ENCODE measurements at places on chromosomes 7 and 10.

DNA sequence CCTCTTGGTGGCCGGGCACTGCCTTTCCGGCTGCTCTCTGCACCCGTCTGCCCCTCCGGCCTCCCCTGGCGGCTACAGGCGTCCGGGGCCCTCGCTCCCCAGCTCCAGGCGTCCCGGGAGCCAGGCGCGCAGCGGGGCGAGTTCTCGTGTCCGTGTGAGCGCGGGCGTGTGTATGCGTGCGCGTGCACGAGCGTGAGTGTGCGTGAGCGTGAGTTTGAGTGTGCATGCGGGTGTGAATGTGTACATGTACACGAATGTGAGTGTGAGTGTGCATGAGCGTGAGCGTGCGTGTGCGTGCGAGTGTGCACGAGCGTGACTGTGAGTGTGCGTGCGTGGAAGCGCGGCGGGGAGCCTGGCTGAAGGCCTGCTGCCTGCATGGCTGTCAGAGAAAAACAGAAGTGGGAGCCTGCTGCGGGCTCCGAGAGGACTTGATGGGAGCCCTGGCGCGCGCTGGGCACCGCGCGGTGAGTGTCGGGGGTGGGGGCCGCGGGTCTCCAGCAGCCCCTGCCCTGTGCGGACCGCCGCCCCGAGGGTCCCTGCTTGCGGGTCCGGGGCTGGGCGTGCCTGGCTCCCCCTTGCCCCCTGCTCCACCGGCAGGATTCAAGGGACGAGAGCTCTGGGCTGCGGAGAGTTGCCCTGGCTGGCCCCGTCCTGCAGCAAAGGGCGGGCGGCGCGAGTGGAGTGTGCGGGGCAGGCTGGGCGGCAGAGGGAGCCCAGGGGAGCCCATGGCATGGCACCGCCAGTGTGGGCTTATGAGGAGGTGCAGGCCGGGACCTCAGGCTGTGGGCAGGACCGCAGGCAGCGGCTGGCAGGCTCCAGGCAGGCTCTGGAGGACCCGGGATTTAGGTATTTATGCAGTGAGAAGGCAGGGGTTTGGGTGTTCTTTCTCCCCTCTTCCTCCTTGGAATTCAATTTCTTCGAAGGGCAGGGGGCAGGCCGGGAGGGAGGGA is 75.8 kb upstream of the EN2 start:
- DNase-seq, result no peak

DNA sequence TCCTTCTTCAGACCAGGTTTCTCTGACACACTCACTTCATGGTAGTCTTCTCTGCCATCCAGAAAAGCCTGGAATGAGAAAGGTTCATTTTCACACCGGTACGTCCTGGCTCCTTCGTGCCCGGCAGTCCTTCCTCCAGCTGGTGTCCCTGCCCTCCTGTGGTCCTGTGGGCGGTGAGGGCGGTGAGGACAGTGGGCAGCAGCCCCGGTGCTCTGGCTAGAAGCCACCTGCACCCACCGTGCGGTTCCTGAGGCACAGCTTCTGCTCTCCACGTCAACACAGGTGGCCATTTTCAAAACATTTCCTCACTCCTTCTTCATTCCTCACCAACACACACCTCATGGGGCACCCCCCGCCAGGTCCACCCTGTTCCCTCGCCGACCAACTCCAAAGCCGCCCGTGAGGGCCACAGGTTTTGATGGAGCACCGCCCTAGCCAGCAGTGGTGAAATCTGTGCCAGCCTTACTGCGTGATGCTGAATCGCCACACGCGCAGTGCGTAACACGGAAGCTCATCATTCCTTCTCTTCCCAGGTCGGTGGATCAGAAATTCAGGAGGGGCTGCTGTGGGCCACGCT is 251.4 kb upstream of the RNF32 start:
- no peak for DNase-seq

GRCh38 chr10:96532523-96532922 is 18.8 kb upstream of the TLL2 start:
- no peak for DNase-seq

DNA sequence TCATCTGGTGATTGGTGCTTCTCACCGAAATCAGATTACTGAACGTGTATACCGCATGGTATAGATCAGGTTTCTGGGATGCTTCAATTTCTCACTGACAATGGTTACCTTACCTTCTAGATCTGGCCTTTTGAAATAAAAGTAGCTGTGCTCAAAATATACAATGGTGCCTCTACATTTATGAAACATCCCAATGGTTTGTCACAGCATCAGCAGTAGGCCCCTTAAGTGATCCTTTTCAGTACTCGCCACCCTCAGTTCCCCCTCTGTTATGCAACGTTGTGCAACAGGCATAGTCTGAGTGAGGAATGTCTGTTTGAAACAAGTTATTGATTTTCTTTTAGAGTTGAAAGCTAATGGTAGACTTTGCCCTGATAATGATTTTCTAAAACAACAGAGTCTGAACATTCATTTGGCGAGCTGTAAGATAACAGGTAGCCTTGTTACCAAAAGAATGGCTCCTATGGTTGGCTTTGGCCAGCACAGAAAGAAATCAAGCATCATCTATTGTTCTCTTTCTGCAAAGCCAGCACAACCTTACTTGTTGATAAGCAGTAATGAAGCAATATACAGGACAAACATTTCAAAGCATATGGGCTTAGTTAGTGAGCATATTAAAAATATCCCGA is 693.9 kb downstream of the PARD3 start:
- DNase-seq, result no peak

- no peak for DNase-seq
Observed at GRCh38 chr10:55233505-55233904, 432.5 kb upstream of the PCDH15 start.

DNA sequence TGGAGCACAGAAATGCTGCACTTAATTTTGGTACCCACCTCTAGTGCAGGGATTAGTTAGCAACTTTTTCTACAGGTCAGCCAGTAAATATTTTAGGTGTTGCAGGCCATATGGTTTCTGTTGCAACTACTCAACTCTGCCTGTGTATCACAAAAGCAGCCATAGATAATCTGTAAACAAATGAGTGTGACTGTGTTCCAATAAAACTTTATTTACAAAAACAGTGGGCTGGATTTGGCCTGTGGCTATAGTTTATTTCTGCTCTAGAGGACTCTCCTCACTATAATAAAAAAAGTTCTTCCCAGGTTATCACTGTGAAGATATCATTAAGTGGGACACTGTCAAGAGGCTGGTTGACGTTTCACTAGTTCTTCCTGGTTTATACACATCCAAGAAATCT is 65.8 kb downstream of the DNAJC12 start:
- DNase-seq, result no peak

DNA sequence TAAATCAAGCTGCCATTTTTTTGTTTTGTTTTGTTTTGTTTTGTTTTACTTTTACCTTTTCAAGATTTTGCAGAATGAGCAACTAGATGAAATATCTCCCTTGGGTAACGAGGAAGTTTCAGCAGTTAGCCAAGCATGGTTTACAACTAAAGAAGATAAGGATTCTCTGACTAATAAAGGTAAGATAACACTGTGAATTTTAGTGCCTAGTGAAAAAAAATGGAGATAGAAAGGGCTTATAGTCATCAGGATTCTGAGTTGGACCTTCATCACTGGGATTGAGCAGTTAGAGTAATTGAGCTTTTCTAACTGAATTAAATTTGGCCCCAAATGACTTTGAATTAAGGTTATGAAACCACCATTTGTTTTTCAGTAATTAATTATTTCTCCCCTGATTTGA is 21.2 kb downstream of the DMTF1 start:
- DNase-seq, result no peak

GRCh38 chr7:114832906-114833595 is 88.8 kb upstream of the MDFIC start:
- DNase-seq, result no peak

GRCh38 chr10:89845541-89846280 is 144.3 kb downstream of the KIF20B start:
- no peak for DNase-seq

GRCh38 chr10:133400624-133401424 is 6.9 kb downstream of the MTG1 start:
- DNase-seq, result no peak

DNA sequence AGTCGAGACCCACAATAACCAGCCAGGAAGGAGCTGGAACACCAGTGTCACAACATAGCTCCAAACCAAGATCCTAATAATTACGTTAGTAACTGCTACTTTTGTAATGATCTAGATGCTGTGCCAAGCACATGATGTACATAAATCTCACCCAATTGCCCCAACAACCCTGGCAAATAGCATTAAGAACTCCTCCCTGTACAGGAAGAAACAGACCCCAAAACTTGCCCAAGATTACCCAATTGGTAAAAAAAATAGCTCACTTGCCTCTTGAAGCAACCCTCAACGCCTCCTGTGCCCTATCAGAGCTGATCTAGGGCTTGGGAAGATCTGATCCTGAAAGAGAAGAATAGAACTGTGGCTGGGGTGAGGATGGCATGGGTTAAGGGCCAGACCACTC is 628.7 kb upstream of the AUTS2 start:
- DNase-seq, result no peak

GRCh38 chr7:96203786-96204185 is 118.1 kb downstream of the SLC25A13 start:
- no peak for DNase-seq

DNA sequence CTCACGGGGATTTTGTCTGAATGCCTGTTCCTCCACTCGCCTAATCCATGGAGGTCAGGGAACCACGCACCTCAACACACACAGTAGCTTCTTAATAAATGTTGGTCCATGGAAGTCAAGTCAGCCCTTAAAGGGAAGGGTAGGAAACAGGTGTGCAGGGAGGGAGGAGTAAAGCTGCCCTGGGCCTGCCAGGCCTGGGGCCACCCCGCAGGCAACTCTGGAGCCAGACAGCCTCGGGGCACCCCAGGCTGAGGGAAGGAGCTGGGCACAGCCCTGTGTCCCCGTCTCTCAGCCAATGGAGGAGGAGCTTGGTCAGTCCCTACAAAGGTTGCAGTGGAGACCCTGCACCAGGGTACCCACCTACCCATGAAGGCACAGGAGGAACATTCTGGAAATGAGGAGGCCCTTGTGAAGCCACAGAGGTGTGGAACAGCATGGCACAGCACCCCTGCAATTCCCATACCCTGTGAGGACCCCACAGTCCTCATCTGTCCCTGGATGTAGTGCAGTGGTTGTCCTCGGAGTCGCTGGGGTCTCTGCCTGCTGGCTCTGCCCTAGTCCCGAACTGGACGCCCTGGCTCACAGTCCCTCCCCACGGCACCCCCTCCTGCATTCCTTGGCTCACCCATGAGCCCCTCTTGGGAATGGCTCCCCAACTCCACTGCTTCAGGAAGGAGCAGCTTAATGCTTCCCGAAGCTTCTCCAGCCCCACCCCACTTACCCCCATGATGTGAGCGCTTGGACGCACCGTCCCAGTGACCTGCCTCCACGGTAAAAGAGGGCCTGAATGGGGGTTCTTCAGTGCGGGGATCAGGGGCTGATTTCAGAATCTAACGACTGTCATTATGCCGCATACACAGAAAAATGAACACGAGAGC is 79.2 kb upstream of the INSIG1 start:
- no peak for DNase-seq

- DNase-seq, result no peak
Observed at GRCh38 chr10:52961323-52961722, 188.7 kb upstream of the MBL2 start.

GRCh38 chr7:34190299-34190698 is 285.0 kb downstream of the BMPER start:
- no peak for DNase-seq
